Osteocyte (in vitro differentiated cells): ENCODE measurements at places on chromosomes 6 and 20. TPM values are rescaled to one million over a fixed set of nuclear protein-coding genes. Genes with fewer than 3 reads are reported as not detected.
A peak's percentile ranks its signal among the peaks of the same experiment; 100 is the strongest.

DNA sequence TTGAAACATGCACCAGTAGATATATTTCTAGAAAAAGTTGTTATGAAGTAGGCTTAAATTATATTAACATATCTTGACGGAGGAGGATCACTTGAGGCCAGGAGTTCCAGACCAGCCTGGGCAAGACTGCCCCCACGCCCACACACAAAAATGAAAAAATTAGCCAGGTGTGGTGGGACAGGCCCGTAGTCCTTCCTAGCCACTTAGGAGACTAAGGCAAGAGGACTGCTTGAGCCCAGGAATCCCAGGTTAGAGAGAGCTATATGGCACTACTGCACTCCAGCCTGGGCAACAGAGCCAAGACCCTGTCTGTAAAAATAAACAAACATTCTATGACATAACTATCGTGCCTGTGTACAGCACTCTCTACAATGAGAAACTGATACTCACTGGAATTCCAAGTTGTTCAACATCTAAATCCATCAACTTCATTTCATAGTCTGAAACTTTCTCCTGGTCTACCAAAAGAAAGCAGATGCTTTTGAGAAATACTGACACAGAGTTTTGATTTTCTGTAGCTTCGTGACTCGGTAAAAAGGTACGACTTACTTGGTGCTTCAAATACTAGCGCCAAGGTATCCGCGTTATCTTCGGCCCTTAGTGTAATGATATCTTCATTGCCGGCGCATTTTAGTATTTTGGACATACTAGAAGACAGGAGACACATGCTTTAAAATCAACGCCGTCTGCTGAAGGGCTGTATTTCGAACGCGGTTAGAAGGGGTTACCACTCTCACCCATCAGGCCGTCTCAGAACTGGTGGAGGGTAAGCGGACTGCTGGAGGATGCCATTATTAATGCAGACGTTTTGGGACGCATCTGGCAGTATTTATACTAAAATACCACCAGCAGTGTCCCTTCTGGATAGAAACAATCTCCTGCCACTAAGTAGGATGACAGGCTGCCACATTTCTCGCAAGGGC is 1.3 kb downstream of the PCNA start:
- peaks cover 36% of the 10 kb centered on the region for H3K4me1 ChIP-seq
- H3K27ac ChIP-seq, result peak overlapping the region; percentile 52
- peaks cover 26% of the 10 kb centered on the region for H3K36me3 ChIP-seq

DNA sequence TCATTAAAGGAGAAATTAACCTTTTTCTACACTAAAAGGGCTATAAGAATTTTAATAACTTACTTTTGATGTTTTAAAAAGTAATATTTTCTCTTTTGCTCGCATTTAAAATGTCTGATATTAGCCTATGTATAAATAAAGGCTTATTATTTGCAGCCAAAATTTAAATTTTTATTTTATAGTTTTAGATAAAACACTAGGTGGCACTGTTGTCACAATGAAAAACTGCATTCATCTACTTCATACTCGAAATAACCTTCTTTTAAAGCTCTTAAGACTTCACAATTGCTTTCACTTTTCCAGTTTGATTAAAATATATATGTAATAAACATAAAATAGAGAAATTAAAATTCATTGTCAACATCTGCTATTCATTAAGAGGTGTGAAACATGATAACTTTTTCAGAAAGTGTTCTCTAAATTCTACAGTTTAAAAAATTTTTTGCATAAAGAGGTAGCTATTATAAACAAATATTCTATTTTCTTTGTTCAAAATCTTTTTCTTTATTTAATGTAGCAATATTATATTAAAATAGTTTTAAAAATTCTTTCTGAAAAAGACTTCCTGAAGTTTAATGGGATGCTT is 78.8 kb upstream of the DEFB112 start:
- no peaks in the 10 kb centered on the region for H3K36me3 ChIP-seq
- no peak overlapping the region for H3K27ac ChIP-seq
- peaks cover 67% of the 10 kb centered on the region for H3K27me3 ChIP-seq
- H3K4me1 ChIP-seq, result no peaks in the 10 kb centered on the region

- peak overlapping the region; percentile 56 for H3K27ac ChIP-seq
- H3K36me3 ChIP-seq, result no peaks in the 10 kb centered on the region
- no peak for DNase-seq
- peaks cover 44% of the 10 kb centered on the region for H3K4me1 ChIP-seq
- no peaks in the 10 kb centered on the region for H3K27me3 ChIP-seq
- H3K4me3 ChIP-seq, result no peak overlapping the region
Measured at GRCh38 chr6:108735310-108736001, 112.8 kb upstream of the ARMC2 start.

DNA sequence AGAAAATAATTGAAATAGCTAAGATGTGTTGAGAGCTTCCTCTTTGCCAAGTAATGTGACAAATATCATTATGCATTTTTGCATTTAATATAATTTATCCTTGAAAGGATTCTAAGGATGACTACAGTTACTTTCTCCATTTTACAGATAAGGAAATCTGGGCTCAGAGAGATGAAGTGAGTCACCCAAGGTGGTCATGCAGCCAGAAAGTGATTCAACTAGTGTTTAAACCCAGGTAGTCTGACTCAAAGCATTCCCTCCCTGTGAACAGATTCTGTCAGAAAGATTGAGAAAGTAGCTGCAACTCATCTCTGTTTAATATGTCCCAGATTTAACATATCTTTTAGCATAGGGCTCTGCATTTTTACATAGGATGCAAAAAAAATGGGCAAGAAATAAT is 28.1 kb downstream of the NRSN1 start:
- H3K4me1 ChIP-seq, result no peaks in the 10 kb centered on the region
- H3K27ac ChIP-seq, result no peak overlapping the region
- no peak overlapping the region for H3K4me3 ChIP-seq
- no peaks in the 10 kb centered on the region for H3K36me3 ChIP-seq
- no peak for DNase-seq

DNA sequence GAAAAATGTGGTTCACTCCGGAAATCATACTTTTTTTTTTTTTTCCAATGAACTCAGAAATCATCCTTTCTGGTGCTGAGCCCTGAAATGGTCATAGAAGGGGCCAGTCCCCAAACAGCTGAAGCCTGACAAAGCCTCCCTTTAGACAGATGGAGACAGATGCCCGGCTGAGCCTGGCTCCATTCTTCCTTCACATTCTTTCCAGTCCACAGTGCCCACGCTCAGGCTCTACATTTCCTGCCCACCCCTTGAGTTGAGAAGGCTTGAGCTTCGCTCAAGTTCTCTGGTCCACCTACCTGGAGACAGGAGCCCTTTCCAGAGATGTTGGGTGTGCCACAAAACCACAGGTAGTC is 41.2 kb downstream of the KCNK5 start:
- H3K36me3 ChIP-seq, result no peaks in the 10 kb centered on the region
- no peak overlapping the region for H3K27ac ChIP-seq
- H3K27me3 ChIP-seq, result no peaks in the 10 kb centered on the region
- no peak overlapping the region for H3K4me3 ChIP-seq
- no peak for DNase-seq
- no peaks in the 10 kb centered on the region for H3K4me1 ChIP-seq

- H3K4me1 ChIP-seq, result no peaks in the 10 kb centered on the region
- no peaks in the 10 kb centered on the region for H3K36me3 ChIP-seq
- H3K4me3 ChIP-seq, result no peak overlapping the region
- peaks cover 12% of the 10 kb centered on the region for H3K27me3 ChIP-seq
- no peak for DNase-seq
- H3K27ac ChIP-seq, result no peak overlapping the region
Measured at GRCh38 chr20:57523782-57524181, 1.2 kb downstream of the CTCFL start.

DNA sequence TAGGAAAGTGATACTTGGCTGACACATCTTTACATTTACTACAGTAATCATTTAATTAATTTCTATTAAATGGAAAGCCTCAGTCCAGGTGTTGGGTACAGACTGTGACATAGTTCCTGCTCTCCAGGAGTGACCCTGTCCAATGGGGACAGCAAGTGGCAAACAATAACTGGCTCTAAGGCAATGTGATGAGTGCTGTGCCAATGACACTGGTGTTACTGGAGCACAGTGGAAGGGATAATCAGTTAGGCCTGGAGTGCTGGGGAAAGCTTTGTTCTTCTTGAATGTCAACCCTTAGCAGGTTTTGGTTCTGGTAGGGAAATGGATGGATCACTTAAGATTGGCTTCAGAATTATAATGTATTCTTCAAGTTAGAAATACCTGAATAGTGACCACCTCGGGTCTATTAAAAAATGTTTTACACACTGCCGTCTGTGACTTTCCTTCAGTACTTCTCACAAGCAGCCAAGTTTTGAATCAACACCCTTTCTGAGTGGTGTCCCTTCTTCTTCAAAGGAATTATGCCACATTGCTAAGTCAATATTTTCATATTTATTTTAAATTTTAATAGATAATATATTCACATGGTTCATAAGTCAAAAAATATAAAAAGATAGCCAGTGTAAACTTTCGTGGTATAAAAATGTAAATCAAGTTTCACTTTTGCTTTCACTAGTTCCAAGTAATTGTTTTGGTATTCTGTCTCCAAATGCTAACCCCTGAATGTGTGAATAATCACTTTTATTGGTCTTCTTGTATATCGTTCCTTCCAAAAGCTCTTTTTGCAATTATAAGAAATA is 9.6 kb downstream of the CMTR1 start:
- DNase-seq, result no peak
- peaks cover 8% of the 10 kb centered on the region for H3K4me1 ChIP-seq
- no peak overlapping the region for H3K4me3 ChIP-seq
- H3K27ac ChIP-seq, result peak overlapping the region; percentile 78
- H3K27me3 ChIP-seq, result no peaks in the 10 kb centered on the region

- H3K36me3 ChIP-seq, result no peaks in the 10 kb centered on the region
- no peak overlapping the region for H3K27ac ChIP-seq
- no peak overlapping the region for H3K4me3 ChIP-seq
- H3K27me3 ChIP-seq, result peaks cover 3% of the 10 kb centered on the region
- no peak for DNase-seq
- H3K4me1 ChIP-seq, result no peaks in the 10 kb centered on the region
Measured at GRCh38 chr20:12775041-12775440, 233.7 kb upstream of the SPTLC3 start.

GRCh38 chr6:45472382-45472781 is 94.6 kb upstream of the SUPT3H start:
- no peaks in the 10 kb centered on the region for H3K27me3 ChIP-seq
- peaks cover 25% of the 10 kb centered on the region for H3K36me3 ChIP-seq
- peak overlapping the region; percentile 2 for H3K4me3 ChIP-seq
- no peak for DNase-seq
- H3K4me1 ChIP-seq, result peaks cover 50% of the 10 kb centered on the region

- H3K4me3 ChIP-seq, result no peak overlapping the region
- H3K27me3 ChIP-seq, result peaks cover 5% of the 10 kb centered on the region
- no peak overlapping the region for H3K27ac ChIP-seq
- H3K36me3 ChIP-seq, result no peaks in the 10 kb centered on the region
Measured at GRCh38 chr6:40486576-40486975, 100.6 kb downstream of the LRFN2 start.

- no peak overlapping the region for H3K27ac ChIP-seq
- peaks cover 3% of the 10 kb centered on the region for H3K36me3 ChIP-seq
- no peak for DNase-seq
- no peak overlapping the region for H3K4me3 ChIP-seq
Measured at GRCh38 chr6:15348528-15348927, 102.7 kb downstream of the JARID2 start.

DNA sequence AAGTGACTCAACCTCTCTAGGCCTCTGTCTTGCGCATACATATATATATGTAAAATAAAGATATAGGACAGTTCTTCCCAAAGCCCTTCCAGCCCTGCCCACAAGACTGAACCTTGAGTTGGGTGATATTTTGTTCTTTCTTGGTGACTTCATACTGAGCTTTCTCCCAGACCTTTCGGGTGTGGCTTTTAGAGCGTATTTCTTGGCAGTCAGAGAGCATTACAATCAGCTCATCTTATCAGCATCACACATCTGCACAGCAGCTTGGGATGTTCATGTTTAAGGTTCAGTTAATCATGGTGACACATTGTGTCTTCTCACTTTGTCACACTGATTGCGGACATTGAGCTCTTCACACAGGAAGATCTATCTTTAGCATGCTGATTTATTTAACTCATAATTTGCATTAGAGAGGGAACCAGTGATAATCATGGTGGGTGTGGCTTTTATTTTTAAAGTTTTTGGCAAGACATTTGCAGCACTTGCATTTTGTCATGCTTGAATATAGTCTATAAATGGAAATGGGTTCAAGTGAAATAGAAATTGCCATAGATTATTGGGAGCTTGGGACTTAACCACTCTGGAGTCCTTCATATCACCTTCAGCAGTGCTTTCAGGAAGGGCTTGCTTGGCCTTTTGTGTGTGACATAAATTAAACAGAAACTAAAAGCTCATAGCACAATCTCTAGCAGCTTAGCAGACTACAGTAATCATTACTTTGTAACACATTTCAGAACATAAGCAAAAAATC is 8.3 kb downstream of the KIF3B start:
- peaks cover 4% of the 10 kb centered on the region for H3K4me1 ChIP-seq
- peaks cover 7% of the 10 kb centered on the region for H3K36me3 ChIP-seq
- DNase-seq, result no peak
- H3K27me3 ChIP-seq, result no peaks in the 10 kb centered on the region
- no peak overlapping the region for H3K4me3 ChIP-seq

GRCh38 chr6:169795196-169795595 is 43.8 kb downstream of the ERMARD start:
- H3K4me3 ChIP-seq, result no peak overlapping the region
- H3K27me3 ChIP-seq, result peaks cover 30% of the 10 kb centered on the region
- H3K27ac ChIP-seq, result no peak overlapping the region
- DNase-seq, result peak; percentile 32

- H3K4me3 ChIP-seq, result no peak overlapping the region
- DNase-seq, result no peak
- H3K27me3 ChIP-seq, result no peaks in the 10 kb centered on the region
- H3K4me1 ChIP-seq, result peaks cover 24% of the 10 kb centered on the region
Measured at GRCh38 chr6:26280407-26280806, 84.6 kb upstream of the BTN3A2 start.

DNA sequence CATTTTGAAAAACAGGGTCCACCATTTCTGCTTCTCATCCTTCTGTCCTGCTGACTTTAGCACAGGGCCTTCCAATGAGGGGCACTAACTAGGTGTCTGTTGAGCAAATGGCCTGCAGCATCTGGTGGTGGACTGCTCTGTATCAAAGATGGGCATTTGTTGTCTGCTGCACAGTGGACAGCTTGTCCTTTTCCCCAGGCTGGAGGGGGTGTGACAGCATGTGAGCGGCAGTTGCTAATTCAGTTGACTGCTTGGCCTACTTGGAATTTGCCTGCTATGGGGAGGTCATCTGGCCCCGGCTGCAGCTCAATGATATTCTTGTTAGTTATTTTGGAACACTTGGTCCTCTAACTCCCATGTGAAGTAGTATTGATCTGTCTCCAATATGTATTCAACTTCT is 93.7 kb downstream of the SH3BGRL2 start:
- no peaks in the 10 kb centered on the region for H3K36me3 ChIP-seq
- H3K4me1 ChIP-seq, result no peaks in the 10 kb centered on the region
- H3K4me3 ChIP-seq, result no peak overlapping the region
- H3K27ac ChIP-seq, result no peak overlapping the region

Gene EBF4
- total RNA-seq, result 9.8 and 12.8 TPM in 2 replicates

Gene PRL
- not detected in 2 replicates for total RNA-seq

Gene FNDC11
- 0.13 and 0.34 TPM in 2 replicates for total RNA-seq

Gene PAK5
- total RNA-seq, result not detected in 2 replicates

Gene NT5E
- 193 and 197 TPM in 2 replicates for total RNA-seq

Gene MICB
- total RNA-seq, result 12.1 and 13.8 TPM in 2 replicates

Gene CSNK2A1
- total RNA-seq, result 129 TPM in 2 replicates

Gene PNISR
- total RNA-seq, result 93.9 and 96.5 TPM in 2 replicates

Gene STMN3
- total RNA-seq, result 32.0 and 33.2 TPM in 2 replicates
